Large intestine (tissue), 12 donors: ENCODE measurements at places on chromosomes 6 and 20.

GRCh38 chr6:160462551-160463109, 114.5 kb downstream of the SLC22A3 start:
- no peak for DNase-seq

- DNase-seq: no peak
These were observed 898.8 kb downstream of the KIF16B start for GRCh38 chr20:15674253-15675060.

- DNase-seq: no peak
These were observed 9.3 kb downstream of the WDR27 start for GRCh38 chr6:169692516-169692915.

- peak; percentile 95 for DNase-seq
These were observed at the start of gene GPANK1 for GRCh38 chr6:31664790-31665500. Gene GPANK1 (minus strand): TSS chr6:31664997. CDS start chr6:31664478, 519 bp downstream.

DNA sequence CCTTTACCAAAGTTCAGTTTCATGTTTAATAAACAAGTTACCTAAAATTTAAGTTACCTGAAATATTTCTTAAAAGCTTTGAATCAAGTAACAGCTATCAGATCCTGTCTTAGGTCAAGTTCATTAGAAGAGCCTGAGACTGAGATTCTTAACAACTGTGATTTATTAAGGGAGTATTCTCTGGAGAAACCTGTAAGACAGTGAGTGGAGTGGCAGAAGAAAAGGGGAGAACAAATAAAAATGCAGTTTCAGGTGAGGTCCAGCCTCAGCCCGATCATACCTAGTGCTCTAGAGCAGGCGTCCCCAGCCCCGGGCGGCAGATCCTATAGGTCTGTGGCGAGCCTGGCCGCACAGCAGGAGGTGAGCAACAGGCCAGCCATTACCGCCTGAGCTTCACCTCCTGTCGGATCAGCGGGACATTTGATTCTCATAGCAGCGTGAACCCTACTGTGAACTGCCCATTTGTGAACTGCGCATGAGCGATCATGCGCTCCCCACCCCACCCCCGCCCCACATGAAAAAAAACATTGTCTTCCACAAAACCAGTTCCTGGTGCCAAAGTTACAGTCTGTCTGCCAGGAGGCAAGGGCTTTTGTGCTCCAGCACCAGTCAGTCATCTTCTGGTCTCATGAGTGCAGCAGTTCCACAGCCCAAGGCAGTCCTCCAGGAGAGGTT, 59.2 kb upstream of the ADGRB3 start:
- peak; percentile 2 for DNase-seq

- DNase-seq: no peak
These were observed 33.4 kb downstream of the NCOA3 start for GRCh38 chr20:47535088-47535487.

DNA sequence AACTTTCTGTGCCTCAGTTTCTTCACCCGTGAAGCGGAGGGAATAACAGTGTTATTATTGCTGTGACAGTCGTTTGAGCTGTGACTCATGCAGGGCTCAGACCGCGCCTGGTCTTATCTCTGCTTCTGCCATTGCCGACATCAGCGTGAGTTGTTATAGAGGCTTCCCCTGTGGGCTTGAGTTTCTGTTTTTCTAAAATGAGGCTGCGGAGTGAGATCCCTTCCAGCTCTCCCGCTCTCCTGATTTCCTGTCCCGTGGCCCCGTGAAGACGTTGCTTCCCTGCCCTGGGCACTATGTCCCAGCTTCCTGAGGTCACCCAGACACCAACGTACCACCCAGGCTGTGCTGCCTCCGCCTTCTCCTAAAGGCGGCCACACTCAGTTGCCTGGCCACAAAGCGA, 278.5 kb downstream of the BMP7 start:
- DNase-seq: no peak

DNA sequence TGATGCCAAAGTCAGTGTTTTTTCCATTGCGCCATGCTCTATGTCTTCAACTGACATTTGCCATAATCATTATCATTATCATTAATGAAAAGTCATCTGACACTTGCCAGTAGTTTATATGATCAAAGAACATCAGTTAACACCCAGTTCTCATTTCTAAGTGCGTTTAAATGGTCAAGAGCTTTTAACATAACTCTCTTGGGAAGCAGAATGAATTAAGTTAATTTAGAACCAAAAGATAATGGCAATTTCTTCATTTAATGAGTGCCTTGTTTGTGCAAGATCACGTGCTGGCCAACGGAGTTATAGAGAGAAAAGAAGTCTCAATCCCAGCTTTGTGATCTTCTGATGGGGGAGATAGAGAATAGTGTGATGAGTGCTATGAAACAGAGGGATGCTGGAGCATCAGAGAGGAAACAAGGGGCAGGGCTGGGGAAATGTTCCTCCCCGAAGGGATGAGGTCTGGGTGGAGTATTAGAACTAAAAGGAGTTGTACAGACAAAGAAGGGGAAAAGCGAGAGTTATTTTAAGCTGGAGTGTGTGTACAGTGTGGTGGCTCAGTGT, 20.3 kb downstream of the ANKS1A start:
- no peak for DNase-seq

- DNase-seq: no peak
These were observed 6.2 kb downstream of the CPXM1 start for GRCh38 chr20:2794202-2794748.

GRCh38 chr20:41424546-41424945, 57.9 kb upstream of the EMILIN3 start:
- no peak for DNase-seq

- DNase-seq: no peak
These were observed 159.1 kb downstream of the HACE1 start for GRCh38 chr6:104700371-104701185.

DNA sequence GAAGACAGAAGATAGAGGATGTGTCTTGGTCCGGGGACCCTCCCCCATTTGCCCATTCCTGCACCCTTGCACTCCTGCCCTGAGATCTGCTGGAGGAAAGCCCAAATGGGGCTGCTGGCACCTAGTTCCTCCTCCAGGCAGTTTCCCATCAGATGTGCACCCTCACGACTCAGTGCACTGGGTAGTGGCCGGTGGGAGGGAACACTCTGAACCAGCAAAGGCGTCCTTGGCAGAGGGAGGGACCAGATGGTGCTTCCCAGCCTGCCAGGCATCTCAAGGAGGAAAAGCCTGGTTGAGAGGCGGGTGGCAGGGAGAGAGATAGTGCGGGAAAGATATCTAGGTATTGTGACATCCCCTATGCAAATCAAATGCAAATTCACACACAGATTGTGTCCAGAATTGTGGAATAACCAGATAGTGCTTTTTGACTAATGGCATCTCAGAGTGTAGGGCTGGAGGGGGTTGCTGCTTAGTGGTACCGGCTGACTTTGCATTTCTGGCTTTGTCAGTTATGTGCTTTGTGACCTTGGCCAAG, 19.5 kb downstream of the TMEM151B start:
- DNase-seq: no peak

DNA sequence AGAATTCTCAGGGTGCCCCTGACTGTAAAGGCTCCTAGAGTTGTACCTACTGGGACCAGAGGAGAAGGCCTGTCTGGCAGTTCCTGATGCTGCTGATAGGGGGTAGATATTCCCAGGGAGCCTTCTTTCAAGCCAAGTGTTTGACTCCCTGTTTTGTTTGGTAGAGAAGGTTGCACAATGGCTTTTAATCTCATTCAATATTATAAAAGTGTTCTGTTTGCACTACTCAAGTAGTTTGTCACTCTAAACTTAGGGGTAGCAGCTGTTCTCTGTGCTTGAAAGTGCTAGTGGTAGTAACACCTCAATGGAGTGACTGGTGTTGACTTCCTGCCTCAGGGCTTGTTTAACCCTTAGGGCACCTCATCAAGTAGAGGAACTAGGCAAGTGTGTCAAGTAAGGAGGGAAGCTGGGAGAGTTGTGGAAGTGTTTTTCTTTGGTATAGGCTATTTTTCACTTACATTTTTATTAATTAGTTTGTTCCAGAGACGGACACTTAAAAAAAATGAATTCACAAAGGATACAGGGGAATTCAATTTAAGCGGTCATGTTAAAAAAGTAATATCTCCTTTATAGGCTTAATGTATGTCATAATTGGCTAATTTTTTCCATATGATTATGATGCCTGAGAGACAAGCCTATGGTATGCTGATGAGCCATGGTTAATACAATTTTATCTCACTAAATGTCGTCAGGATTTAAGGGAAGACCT, 38.1 kb downstream of the BICRAL start:
- peak; percentile 13 for DNase-seq

GRCh38 chr6:2940010-2940850, 31.1 kb downstream of the SERPINB6 start:
- DNase-seq: no peak

DNA sequence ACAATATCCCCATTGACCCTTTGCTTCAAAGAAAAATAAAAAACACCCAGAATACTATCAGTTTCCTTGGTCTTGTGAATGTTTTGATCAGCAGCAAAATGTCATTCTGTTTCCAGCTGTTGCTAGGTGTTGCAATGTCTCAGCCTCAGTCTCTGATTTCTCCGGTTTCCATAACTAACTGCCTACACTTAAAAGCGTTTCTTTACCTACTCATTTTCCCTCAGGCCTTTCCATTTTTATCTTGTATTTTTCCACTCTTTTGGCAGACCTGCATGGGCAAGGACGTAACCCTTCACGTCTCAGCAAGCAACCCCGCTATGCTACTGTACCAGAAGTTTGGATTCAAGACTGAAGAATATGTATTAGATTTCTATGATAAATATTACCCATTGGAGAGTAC, 49.4 kb downstream of the KAT14 start:
- DNase-seq: no peak

DNA sequence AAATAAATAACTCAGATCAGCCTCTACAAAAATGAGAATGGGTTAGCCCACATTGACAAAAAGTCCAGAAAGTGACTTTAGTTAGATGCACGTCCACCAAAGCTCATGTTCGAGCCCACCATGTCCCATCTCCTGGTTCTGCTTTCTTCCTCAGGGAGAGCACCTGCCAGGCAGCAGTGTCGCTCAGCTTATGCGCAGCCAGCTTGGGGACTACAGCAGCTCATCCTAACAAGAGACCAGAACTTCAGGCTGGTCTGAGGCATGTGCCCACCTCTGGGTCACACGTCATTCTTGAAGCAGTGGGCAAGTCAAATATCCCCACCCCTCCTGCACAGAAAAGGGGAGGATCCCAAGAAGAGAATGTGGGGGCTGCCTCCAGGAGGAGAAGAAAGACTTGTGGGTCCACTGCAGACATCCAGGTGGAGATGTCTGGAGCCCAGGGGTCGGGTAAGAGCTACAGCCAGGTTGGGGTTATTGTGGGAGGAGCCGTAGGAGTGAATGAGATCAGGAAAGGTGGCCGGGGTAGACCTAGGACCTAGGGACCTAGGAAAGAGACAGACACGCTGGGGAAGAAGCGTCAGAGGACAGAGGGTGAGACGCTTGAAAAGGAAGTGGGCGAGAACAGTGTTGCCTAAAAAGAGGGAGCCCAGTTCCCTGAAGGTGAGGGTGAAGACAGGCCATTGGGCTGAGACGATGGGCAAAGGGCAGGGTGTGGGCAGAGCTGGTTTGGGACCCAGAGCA, 52.5 kb downstream of the SSR1 start:
- DNase-seq: no peak

DNA sequence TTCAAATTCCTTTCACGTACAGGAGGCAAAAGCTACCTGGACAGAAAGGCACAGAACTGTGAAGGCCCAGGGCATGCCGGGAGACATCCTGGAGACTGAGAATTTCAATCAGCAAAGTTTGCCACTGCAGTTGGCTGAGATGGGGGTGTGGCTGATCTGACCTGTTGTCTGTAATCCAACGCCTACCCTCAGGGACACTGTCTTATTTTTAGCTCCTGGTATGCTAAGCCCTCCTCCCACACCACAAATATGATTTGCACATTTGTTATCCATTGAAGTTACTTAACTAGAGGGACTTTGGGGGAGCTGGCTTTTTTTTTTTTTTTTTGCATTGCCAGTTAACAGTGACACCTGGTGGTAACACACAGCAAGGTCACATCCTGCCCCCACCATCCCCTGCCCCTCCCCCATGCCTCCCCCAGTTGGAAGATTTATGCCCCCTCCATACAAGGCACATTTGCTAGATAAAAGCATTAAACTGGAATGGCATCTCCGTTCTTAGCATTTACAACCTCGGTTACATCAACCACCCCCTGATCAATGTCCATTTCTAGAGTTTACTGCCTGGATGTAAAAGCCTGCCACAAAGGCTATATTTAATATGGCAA, 40.4 kb downstream of the TTI1 start:
- DNase-seq: peak; percentile 54

DNA sequence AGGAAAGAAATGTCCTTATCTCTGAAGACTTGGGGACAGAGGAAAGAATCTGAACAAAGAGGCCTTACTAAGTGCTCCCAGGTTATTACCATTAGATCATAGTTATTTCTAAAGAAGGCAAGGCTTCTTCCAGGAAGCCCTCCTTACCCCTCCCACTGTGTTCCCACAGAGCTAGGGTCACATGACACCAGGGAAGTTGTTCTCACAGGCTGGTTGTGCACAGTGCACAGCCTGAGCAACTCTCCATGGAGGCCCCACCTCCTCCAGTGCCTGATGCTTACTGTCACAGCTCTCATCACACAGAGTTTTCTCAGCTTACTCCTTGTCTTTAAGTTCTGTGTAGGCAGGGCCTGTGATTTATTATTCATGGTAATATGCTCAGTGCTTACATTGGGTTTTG, 68.9 kb upstream of the SCGN start:
- DNase-seq: no peak

DNA sequence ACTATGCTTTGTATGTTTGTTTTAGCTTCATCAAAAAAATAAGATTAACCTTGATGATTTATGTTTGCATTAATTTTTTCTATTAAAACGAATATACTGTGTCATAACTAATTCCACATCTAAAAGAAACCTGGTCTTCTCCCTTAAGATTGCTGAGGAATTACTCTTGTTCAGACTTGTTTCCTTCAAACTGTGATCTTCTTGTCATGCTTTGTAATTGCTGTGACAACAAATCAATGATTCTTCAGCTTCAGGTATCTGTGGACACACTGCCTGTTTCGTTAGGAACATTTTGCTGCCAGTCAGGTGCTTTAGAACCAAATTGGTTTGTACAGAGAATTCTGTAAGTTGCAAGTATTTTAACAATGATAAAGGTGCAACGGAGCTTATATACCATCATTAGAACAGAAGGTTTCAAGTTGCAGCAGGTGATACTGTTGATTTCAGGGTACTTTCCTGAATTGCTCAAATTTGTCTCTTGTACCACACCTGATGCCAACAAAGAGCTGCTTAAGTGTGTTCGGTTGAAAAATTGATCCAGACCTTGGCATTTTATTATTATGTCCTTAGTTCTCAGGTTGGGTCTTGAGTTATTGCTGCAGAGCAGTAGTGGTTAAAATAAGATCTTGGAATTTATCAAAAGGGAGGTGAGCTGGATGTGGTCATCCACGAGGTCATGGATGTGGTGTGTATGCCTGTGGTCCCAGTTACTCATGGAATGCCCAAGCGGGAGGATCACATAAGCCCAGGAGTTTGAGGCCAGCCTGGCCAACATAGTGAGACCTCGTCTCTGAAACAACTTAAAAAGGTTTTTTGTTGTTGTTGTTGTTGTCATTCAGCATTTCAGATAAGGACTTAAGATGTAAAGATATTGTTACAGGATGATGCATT, 19.5 kb downstream of the SYTL3 start:
- no peak for DNase-seq

- no peak for DNase-seq
These were observed 35.6 kb upstream of the TMEM181 start for GRCh38 chr6:158524311-158524710.
